ENCODE measurements at places on chromosomes 7 and 10.
A peak's percentile ranks its signal among the peaks of the same experiment; 100 is the strongest.

DNA sequence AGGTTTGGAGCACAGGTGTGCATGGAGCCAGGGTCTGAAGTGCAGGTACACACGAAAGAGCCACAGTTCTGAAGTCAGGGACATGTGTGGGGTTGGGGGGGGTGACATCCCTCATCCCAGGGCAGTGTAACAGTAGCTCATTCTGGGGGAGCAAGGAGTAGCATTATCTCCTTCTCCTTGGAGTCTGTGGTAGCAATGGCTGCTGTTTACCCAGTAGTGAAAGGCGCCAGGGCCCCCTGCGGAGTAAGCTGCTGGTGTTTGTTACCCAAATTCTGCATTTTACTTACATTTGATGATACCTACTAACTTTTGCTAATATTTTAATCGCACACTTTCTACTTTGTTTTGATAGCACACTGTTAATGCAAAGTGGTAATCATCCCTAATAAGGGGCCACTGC lies 665.5 kb downstream of the GATA3 start:
- no peak for DNase-seq

DNA sequence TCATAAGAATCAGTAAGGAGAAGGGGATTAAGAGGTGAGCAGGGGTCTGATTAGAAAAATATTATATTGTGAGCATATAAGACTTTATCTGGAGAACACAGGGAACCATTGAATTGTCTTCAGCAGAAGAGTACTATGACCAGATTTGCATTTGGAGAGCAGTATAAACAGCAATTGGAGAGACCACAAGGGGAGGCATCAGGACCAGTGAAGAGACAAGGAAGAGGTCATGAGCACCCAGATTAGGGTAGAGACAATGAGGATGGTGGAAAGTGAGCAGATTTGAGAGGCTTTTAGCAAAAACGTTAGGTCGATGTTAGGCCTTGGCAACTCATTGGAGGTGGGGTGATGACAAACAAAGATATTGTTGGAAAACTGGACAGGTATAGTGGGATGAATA lies 13.0 kb upstream of the SMIM30 start:
- no peak for DNase-seq

GRCh38 chr7:79386688-79387422 lies 66.6 kb downstream of the MAGI2 start:
- no peak for DNase-seq

DNA sequence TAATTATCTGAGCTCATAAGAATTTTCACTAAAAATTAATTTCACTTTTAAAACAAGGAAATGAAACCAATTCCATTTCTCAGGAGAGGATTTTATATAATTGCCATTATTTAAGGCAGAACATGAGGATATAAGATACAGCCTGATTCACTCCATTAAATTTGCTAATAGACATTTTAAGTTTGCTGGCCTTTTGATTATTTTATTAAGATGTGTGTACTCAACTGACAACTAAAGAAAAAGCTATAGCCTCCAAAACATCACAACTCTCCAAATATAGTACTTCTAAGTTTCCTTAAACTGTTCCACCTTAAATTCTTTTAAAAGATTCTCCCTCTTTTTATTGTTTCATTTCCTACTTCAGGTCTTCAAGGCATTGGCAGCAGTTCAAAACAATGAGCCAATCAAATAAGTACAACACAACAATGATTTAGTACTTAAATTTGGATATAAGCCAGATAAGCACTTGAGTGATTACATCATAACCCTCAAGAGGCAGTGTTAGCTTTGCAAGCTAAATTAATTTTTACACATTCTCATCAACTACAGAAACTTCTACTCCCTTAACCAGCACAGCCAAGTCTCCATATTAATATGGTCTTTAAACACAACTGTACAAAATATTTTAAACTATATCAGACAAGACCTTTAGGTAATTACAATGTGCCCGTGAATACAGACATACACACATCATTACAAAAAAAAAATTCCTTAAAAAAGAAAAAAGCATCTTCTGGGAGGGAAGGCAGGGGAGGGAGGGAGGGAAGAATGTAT lies 121.8 kb downstream of the KMT2C start:
- peak; percentile 87 for DNase-seq

GRCh38 chr10:111203615-111204014 lies 126.8 kb downstream of the ADRA2A start:
- no peak for DNase-seq

- no peak for DNase-seq
Measured at GRCh38 chr7:157841773-157842370, 505.1 kb downstream of the DNAJB6 start.

DNA sequence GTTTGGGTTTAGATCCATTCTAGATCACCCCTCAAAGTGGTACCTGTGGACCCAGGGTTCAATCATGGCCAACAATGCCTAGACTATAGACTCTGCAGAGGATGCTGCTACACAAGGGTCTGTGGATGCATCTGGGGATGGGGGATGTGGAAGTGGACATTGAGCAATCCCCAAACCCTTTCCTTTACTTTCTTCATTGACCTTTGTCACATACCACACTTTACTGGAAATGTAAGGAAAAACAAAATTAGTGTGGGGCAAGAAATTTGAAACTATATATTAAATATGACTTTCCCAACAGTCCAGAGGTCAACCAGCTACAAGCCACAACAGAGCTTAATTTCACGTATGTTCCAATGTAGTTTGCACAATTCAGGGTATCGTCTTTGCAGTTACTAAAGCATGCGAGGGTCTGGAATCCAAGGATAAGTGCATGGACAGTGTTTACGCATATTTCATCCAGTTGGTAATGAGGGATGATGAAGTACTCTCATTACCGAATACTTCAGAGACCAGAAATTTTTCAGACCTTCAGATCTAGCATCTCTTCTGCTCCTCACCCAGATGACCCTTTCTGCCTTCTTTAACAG lies 33.3 kb upstream of the CASD1 start:
- no peak for DNase-seq

- DNase-seq = no peak
Measured at GRCh38 chr10:78220781-78221180, 187.1 kb downstream of the RPS24 start.

GRCh38 chr7:123265853-123266252 lies 66.1 kb upstream of the SLC13A1 start:
- no peak for DNase-seq

GRCh38 chr7:103727982-103728610 lies 261.4 kb downstream of the RELN start:
- DNase-seq = no peak

- DNase-seq = no peak
Measured at GRCh38 chr7:155710031-155710430, 65.6 kb downstream of the RBM33 start.

DNA sequence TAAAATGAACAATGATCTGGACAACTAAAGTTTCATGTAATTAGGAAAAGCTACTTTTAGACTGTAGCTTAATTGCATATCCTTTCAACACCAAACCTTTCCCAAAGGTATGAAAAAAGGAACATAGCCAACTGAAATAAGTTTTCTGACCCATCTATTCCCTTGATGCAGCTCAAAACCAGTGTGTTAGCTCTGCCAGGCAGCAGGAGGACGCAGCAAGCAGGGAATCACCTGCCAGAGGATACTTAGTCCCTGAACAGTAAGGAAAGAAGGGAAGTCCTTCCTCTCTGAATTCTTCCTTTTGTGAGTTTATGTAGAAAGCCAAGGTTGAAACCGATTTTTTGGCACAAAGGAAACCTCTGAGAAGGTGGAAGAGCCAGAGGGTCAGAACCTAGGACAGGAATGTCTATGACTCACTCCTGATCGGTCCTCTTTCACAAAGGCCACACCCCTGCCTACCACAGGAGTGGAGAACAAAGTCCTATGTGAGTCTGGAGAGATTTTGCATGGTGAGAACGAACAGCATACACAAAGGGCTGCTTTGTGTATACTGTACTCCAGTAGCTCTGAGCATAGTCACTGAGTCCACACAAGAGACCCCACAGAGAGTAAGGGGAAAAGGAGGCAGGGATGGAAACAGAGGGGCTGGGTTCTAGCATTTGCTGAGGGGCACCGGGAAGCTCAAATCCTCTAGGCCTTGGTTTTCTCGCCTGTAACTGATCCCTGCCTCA lies 68.8 kb upstream of the GSDME start:
- DNase-seq = peak; percentile 17

Data from kidney capillary endothelial cell (primary cell).